ENCODE measurements at places on chromosomes 16 and 17. TPM values are rescaled to one million over a fixed set of nuclear protein-coding genes. Genes with fewer than 3 reads are reported as not detected.

GPR142 gene
- total RNA-seq = 0.16 TPM

SLC2A4 gene
- total RNA-seq = 73.5 TPM

GAST gene
- not detected for total RNA-seq

OR4D1 gene
- not detected for total RNA-seq

CHTF8 gene
- 43.2 TPM for total RNA-seq

SCARF1 gene
- 10.9 TPM for total RNA-seq

CCL22 gene
- total RNA-seq = not detected

ARHGAP23 gene
- 96.8 TPM for total RNA-seq

ABCC6 gene
- 0.38 TPM for total RNA-seq

TBC1D3C gene
- not detected for total RNA-seq

GNG13 gene
- not detected for total RNA-seq

CYB561 gene
- total RNA-seq = 6.8 TPM

KRTAP2-3 gene
- total RNA-seq = not detected

KREMEN2 gene
- total RNA-seq = not detected

DHRS7C gene
- total RNA-seq = 0.89 TPM

EFCAB13 gene
- 3.0 TPM for total RNA-seq

SPHK1 gene
- total RNA-seq = 11.0 TPM

CSH2 gene
- total RNA-seq = not detected

PARN gene
- 20.3 TPM for total RNA-seq

ERBB2 gene
- 84.4 TPM for total RNA-seq

ADAD2 gene
- total RNA-seq = 0.24 TPM

KRTAP4-5 gene
- total RNA-seq = not detected

TLCD3A gene
- 5.1 TPM for total RNA-seq

Measured in cardiac septum (tissue), 1 donor.